ENCODE measurements at places on chromosomes 3 and 15.

GRCh38 chr15:50876260-50876988, 32.1 kb upstream of the AP4E1 start:
- no peak for DNase-seq

DNA sequence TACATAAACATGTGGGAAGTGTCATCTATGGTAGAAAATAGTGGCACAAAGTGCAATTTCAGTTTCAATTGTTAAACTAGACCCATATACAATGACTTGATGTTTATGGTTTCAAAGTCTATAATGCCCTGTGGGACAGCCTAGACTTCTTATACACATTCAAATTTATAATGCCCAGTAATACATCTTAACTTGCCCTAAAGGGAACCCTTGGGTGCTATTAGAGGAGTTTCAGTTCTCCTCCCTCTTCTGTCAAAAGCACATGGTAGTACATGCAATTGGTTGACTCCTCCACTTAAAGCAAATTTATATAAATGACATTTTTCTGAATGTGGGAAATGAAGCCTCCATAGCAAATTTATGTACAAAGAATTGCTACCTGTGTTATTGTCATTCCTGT, 30.2 kb upstream of the OR5K4 start:
- no peak for DNase-seq

GRCh38 chr15:77895742-77896141, 181.8 kb downstream of the TBC1D2B start:
- DNase-seq: no peak

DNA sequence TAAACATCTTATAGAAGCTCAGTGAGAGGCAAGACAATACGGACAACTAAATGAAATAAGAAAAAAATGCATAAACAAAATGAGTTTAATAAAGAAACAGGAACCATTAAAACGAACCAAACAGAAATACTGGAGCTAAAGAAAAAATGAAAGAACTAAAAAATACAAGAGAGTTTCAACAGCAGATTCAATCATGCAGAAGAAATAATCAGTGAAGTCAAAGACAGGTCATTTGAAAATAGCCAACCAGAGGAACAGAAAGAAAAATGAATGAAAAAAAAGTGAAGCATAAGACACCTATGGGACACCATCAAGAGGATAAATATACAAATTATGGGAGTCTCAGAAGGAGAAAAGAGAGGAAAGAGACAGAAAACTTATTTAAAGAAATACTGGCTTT, 42.5 kb upstream of the PRR20G start:
- no peak for DNase-seq

Data from cortex of kidney (tissue), 1 donor.